ENCODE measurements at places on chromosomes 11 and 22.

GRCh38 chr11:117189191-117189940 is 9.8 kb upstream of the TAGLN start:
- DNase-seq: no peak

GRCh38 chr11:79122759-79123158 is 318.1 kb downstream of the TENM4 start:
- DNase-seq: no peak

DNA sequence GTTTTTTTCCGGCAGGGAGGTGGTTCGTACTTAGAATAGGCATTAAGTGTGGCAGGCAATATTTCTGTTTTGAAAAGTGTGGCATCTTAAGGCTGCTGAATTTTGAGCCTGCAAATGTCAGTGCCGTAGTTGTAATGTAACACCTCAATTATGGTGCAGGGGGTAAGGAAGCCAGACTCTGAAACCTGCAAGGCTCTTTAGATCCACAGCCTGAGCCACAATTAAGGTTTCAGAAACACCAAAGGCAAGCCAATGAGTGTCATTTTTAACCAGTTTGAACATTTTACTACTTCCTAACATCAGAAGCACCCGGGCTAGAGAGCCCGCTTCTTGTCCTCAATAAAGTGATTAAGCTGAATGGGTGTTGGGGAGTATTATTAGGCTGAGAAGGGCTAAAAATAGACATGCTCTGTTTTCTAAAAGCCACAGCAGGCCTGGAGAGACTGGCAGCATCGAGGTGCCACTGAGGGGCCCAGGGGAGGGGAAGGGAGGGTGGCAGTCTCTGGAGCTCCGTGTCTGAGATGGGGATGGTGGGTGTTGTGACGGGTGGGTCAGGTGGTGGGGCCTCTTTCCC is 113.4 kb downstream of the ZBTB16 start:
- DNase-seq: no peak

DNA sequence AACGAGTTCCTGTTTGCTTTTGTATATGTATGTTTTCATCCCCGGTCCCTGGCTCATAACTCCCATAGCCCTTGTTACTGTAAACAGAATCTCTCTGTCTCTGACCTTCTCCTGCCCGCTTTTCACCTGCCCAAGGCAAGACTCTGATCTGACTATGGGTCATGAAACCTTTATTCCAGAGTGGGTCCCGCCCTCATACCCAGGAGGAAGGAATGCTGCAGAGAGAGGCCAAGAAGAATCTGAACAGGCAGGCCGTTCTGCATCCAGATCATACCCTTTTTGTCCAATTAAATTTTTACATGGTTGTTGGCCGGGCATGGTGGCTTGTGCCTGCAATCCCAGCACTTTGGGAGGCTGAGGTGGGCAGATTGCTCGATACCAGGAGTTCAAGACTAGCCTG is 39.6 kb downstream of the GRIK4 start:
- no peak for DNase-seq

All from C1 segment of cervical spinal cord (tissue), 14 donors.